ENCODE measurements at places on chromosomes 7 and 10.
A peak's percentile ranks its signal among the peaks of the same experiment; 100 is the strongest.

DNA sequence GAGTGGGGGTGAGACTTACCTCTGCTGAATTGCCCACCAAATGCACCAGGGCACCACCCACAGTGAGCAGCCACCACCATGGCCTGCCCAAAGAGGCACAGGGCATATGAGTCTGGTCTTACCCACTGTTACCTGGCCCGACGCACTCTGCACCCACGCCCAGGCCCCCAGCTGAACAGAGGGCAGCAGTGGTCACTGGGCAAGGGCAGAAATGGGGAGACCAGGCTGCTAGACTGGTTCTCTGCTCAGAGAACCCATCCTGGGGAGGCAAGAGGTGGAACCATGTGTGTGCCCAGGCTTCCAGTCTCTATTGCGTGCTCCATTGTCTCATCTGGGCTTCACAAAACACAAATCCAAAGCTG, 39.4 kb upstream of the DAGLB start:
- DNase-seq: no peak

GRCh38 chr7:118072893-118073674, 110.9 kb upstream of the LSM8 start:
- no peak for DNase-seq

DNA sequence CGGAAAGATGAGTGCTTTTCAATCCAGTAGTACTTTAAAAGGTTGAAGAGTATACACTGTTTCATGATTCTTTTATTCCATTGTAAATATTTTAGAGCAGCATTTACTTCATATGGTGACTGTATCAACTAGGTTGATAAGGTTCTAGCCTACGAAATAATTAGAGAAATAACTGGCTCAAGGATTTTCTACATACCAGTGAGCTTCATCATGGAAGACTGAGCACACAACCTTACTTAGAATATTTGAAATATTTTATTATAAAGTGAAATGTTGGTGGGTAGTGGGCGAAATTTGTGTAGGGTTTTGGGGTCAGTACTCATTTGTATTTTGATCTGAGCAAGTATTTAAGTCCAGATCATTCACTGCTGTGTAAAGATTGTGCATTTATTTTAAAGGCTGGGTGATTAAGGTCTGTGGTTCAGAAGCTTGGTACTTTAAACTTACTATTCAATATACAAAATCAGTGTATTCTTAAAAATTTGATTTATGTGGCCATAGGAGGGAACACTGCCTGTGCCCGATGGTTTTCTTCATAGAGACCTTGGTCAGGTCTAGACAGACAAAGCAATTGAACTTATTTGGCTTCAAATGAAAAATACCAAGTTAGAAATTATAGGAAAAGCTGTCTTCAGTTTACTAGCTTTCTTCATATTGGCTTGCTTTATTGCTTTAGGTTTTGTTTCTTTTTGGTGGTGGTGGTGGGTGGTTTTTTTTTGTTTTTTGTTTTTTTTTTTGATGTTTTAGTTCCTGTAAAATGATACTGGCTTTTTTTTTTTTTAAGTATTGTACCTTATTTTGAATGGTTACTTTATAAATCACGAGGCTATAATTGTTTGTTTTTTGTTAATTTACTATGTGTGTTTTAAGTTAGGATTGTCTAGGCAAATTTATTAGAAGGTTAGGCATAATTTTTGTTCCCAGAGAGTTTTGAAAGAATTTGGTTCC, 3.0 kb downstream of the KMT2E start:
- DNase-seq: peak; percentile 51

- no peak for DNase-seq
Measured at GRCh38 chr10:70034232-70034631, 18.4 kb upstream of the MACROH2A2 start.

DNA sequence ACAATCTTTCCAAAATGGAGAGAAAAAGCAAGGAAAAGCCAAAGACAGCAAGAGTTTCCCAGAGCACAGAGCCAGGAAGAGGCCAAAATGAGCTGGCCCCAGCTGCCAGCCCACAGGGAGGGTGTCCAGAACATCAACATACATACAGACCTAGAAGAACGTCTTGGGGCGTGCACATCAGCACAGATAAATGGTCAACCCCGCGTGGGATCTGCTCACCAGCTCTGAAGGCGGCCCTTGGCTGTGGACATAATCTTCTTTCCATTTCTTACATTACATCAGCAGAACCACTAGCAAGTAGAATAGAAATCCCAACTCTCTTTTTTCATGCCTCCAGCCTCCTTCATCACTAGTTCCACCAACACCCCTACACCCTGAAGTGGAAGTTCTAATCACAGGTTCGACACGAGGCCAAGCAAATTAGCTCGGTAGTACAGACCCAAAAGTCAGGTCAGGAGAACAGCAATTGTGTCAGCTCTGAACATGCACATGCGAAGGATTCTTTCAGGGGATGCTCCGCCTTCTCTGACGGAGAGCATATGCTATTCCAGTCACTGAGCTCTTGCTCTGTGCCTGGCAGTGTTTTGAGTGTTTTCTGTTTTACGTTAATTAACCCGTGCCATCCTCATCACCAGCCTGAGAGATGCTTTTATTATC, 16.4 kb downstream of the SH3PXD2A start:
- no peak for DNase-seq

DNA sequence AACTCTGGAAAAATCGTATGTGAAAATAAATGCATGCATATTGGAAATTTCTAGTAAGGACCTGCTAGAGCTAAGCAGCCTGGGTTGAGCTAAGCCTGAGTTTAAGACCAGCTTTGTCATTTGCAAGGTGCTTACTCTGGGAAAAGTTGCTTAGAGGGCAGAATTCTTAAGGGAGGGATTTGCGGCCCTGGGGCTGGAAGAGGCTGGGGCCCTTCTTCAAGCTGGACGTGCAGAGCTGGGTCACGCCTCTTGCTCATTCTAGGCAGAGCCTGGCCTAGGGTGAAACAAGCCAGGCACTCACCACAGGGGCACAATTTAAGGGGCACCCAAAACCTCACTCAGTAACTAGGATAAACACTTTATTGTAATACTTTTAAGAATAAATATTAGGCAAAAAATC, 137.2 kb downstream of the ARHGAP22 start:
- no peak for DNase-seq

DNA sequence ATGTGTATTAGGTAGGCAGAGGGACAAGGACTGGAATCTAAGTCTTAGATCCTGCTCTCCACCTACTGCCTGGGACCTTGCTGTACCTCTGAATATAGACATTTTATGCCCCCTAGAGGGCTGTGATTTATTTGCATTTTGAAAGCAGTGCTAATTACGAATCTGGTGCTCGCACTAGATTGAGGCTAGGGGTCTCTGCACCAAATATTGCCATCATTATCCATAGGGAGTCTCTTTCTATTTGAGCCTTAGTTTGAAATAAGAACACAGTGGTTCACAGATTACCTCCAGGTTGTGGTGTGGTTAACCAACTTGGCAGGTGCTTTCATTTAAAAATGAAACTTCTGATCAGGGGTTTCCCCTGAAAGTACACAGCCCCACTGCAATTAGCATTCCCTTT, 41.8 kb downstream of the CNNM1 start:
- peak; percentile 32 for DNase-seq

DNA sequence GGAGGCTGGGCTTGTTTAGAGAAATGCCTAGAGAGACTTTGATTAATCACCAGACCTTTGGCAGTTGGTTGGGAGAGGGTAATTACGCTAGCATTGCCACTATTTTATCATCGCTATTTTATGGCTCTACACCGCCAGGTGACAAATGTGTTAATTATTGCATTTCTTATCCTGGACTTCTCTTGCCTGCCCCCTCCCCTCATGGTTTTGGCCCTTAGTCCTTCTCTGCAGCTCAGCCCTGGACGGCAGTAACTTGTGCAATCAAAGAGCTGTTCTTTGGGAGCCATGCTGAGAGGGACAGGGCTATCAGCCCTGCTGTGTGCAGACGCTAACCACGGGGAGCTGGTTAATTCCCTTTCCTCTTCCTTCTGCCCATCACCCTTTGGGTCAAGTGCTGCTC, 585.0 kb downstream of the AUTS2 start:
- no peak for DNase-seq
